WTC11 (cell line): ENCODE measurements at places on chromosomes 7 and 10. TPM values are rescaled to one million over a fixed set of nuclear protein-coding genes. Genes with fewer than 3 reads are reported as not detected.

CHAT gene
- total RNA-seq = not detected in 3 replicates

CTAGE4 gene
- total RNA-seq = 18.3 to 23.3 TPM (median 20.9 TPM) in 3 replicates

SLC18A3 gene
- total RNA-seq = 0.07 to 0.13 TPM (median 0.09 TPM) in 3 replicates

TMEM209 gene
- 21.0 to 25.8 TPM (median 23.5 TPM) in 3 replicates for total RNA-seq

TRIM74 gene
- total RNA-seq = 0.15 to 0.60 TPM (median 0.30 TPM) in 3 replicates

NPC1L1 gene
- 0.15 to 0.18 TPM (median 0.16 TPM) in 3 replicates for total RNA-seq

MSS51 gene
- 2.9 to 3.1 TPM (median 3.0 TPM) in 3 replicates for total RNA-seq

GBX1 gene
- total RNA-seq = 0.27 to 0.55 TPM in 2 of 3 replicates, not detected in the other

LIPN gene
- not detected in 3 replicates for total RNA-seq
